ENCODE measurements at places on chromosomes 11 and 22.
A peak's percentile ranks its signal among the peaks of the same experiment; 100 is the strongest.

DNA sequence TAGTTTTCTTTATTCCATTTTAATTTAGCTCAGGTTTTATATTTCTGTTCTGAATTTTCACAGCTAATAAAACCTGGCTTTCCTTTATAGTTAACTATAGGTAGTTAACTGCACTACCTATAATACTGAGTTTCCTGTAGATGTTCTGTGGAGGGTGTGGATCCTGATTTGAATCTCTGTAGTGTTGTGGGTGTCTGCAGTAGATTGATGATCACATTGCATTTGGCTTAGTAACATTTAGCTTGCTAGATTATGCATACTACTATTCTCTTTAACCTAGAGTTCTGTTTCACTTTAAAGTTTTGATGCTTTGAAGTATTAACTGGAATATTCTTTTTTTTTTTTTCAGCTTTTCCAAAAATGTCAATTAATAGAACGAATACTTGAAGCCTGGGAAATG, 110.1 kb downstream of the PPP6R3 start:
- DNase-seq: no peak

DNA sequence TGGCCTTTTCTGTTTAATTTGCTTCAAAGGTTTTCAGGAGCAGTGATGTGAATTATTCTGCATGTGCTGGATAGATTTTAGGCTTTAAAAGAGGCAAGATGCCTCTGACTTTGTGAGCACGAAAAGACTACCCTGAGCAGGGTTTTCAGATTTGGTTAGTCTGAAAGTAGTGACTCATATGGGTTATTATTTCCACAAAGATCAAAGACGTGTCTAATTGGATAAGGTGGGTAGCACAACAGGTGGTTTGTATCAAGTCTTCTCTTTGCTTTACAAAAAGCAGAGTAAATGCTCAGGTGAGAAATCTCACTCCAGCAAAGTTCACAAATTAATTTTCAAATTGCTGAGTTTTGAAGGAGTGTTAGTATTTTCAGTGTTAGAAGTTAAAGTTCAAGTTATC, 37.6 kb upstream of the DBX1 start:
- no peak for DNase-seq

GRCh38 chr11:123055191-123055901, 6.6 kb downstream of the HSPA8 start:
- no peak for DNase-seq

- DNase-seq: no peak
Measured at GRCh38 chr11:112769584-112769983, 191.6 kb upstream of the NCAM1 start.

- no peak for DNase-seq
Measured at GRCh38 chr11:64805481-64805880, 2.5 kb upstream of the MAP4K2 start.

GRCh38 chr11:35763301-35763700, 100.7 kb downstream of the TRIM44 start:
- no peak for DNase-seq

DNA sequence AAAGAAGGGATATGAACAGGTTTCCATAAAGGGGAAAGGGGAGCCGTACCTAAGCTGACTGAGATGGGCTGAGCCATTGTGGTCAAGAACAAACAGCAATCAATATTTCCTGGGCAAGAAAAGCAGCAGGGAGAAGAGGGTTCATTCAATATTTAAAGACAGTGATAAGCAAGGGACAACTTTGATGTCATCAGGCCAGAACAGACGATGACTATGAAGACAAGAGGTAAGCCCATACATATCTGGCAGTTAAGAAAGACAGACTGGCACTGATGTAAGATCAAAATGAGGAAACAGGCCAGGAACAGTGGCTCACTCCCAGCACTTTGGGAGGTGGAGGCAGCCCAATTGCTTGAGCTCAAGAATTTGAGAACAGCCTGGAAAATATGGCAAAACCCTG, 2.4 kb downstream of the OR5A2 start:
- no peak for DNase-seq

DNA sequence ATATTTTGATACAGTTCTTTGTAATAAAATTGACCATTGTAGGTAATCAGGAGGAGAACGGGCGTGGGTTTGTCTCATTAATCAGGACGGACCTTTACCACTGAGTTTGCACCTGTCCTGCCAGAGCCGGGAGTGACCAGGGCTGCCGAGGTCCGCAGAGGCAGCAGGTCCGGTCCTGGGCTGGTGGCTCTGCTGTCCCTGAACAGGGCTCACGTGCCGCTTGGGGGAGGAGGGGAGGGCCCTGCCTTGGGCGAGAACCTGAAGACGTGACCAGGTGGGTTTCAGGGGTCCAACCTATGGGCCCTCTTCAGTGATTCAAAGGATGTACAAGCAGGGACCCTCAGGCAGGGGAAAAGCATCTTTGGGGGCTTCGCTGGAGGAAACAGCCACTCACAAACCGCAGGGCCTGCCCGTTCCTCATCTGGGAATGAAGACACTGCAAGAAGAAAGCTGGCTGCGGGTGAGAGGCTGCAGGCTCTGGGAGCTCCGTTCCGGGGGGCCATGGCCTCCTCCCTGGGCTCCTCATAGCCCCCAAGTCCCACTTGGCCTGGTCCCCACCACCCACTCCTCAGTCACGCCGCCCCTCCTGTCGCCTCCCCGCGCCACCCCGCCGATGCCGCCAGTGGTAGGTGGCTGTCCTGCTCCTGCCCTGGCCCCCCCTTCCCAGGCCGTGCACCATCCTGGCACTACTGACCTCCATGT, 9.2 kb downstream of the CRELD2 start:
- no peak for DNase-seq

DNA sequence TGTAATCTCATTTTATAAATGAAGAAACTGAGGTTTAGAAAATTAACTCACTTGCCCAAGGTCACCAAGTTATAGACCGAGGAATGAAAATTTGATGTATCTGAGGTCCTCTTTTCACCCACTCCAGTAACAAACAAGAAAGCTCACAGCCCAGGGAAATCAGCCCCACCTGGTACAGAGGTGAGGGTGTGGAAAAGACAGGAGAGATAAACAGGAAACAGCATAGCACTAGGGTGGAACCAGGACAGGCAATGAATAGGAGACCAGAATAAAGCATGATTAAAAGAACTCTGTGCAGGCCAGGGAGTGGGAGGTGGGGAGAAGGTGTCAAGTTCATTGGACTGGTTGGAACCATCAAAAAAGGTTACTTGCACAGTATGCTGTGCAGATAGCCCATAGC, 46.2 kb upstream of the SMCO4 start:
- DNase-seq: peak; percentile 63

DNA sequence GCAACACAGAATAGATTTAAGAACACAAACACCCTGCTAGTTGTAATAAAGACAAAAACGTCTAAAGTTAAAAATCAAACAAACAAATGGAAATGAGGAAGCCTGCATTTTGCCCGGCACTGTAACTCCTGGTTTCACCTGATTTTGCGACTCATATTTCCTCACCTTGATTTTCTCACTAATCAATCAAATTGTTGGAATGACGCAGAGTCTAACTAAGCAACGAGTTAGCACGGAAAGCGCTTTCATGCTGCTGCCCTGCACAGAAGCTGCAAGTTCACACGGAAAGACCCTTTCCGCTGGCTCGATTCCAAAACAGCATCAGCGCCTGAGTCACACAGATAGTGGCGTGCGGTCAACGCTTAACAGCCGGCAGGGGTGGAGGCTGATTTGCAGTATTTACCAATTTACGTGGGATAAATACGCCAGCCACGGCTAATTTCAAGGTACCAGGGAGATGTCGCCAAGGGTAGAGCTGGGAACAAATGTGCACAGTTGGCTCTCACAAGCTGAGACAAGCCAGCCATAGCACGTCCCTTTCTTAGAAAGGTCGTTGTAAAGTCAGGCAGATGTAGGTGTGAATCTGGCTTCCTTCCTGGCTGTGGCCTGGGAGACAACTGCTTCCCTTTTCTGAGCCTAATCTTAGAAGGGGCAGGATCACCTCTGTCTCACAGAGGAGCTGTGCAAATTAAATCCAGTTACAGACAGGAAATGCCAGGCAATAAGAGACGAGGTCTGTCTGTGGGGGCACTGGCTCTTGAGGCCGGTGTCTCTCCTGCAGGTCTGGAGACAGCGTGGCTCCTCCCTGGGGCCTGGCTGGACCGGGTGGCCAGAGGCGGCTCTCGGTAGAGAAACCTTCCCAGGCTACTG, 76.9 kb upstream of the TTLL12 start:
- peak; percentile 64 for DNase-seq

GRCh38 chr11:131601586-131601985, 231.2 kb downstream of the NTM start:
- DNase-seq: no peak

DNA sequence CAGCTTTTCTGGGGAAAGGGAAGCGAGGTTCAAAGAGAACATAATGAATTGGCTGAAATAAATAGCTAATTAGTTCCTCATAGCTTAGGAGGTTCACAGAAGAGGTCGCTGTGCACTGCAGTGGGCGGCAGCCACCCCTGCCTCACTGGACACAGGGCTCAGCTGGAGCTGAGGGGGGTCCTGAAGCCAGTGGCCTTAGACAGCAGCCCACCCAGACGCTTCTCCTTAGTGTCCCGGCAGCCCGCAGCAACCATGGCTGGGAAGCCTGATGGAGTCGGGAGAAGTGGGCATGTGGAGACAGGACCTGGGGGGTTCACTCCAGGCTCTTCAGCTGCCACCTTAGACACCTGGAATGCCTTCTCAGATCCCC, 75.4 kb downstream of the TRIM29 start:
- no peak for DNase-seq

- no peak for DNase-seq
Measured at GRCh38 chr22:20015187-20015625, 1.4 kb downstream of the ARVCF start.

- no peak for DNase-seq
Measured at GRCh38 chr22:42509548-42509947, 10.0 kb downstream of the RRP7A start.

GRCh38 chr11:120717623-120718022, 206.1 kb downstream of the GRIK4 start:
- DNase-seq: no peak

DNA sequence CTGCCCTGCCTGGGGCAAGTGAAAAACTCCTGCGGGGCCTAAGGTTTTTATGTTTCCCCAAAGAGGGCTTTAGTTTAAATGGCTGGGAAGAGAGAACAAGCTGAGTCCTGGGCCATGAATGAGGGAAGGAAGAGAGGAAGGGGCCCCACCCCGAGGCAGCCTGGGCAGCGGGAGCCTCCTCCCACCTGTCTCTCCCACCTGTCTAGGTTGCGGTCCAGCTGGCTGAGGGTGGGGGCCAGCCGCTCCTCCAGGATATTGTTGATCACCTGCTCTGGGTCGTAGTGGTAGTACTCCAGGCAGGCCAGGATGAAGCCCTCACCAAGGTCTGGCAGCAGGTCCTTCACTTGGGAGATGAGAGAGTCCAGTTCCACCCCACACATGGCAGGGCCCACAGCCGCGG, 34.6 kb downstream of the UQCR10 start:
- no peak for DNase-seq

- DNase-seq: no peak
Measured at GRCh38 chr11:18986744-18987143, 47.5 kb upstream of the MRGPRX1 start.

DNA sequence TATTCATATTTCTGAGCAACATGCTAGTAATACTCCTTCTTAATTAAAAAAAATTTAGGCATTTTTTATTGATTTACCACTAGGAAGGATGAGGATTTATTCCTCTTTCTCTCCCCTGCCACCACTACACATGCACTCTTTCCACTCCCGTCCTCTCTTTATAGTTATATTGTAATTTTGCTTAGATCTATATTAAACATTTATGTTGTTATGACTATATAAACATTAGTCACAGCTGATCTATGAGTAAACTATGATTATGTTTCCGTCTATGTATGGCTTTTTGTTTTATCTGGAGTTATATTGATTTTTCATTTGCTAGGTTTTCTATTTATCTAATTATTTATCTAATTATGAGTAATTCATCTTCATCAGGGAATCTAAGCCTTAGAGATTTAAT, 17.8 kb downstream of the CCDC15 start:
- no peak for DNase-seq

GRCh38 chr22:30472994-30473720, 1.3 kb upstream of the SEC14L3 start:
- DNase-seq: no peak

- DNase-seq: no peak
Measured at GRCh38 chr11:111351374-111352055, 27.6 kb downstream of the POU2AF1 start.

GRCh38 chr11:122791411-122791810, 46.9 kb upstream of the CRTAM start:
- DNase-seq: no peak

GRCh38 chr11:31404614-31405013, 35.0 kb downstream of the DNAJC24 start:
- DNase-seq: no peak

DNA sequence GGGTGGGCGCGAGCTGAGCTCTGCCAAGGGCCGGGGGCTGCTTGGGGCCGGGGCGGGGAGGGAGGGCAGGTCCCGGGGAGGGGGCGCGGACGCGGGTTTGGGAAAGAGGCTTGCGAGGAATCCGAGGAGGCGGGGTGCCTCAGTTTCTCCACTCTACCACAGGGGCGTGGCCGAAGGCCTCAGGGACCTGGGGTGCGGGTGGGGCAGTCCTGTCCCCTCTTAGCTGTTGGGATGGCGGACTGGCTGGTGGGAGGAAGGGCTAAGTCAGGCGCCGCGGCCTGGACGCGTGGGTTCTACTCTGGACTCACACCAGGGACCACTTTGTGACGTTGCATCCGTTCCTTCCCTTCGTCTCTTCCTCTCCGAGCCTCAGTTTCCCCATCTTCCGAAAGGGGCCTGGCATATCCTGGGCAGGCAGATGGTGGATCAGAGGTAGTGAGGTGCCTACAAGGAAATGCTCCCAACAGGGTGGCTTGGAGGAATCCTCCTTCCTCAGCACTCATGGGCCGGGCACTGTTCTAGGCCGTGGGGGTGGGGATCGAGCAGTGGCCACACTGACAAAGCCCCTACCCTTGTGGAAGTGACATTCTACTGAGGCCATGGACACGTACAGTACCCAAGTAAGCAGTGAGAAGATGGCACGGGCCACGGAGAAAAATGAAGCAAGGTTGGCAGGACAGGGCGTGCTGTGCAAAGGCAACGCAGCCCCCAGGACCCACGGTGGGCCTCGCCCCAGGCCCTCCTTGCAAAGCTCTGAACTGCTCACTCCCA, 13.2 kb downstream of the IGLL1 start:
- DNase-seq: no peak

GRCh38 chr11:12234221-12234620, 123.8 kb downstream of the MICAL2 start:
- DNase-seq: no peak

DNA sequence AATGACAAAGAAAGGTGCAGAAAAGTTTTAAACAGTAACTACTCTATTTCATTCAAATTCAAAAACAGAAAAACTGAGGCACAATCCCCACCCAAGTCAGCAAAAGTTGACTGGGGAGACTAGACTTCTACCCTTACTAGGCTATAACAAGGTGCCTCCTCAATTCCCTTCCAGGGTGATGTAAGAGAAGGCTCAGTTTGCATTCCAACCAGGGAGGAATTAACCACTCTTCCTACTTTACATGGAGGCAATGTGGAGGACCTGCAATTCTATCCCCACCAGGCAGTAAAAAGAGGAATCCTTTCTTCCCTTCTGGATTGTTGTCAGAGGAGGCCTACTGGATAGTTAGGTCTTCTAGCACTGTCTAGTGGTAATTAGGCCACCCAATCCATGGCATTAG, 26.1 kb downstream of the TYR start:
- DNase-seq: no peak

Measured in colonic mucosa (tissue), 4 donors.